Stimulated activated CD4-positive, alpha-beta T cell treated with anti-CD3 and anti-CD28 coated beads, Interleukin-12 subunit alpha, Interleukin-12 subunit beta, amount 100 ng/mL, for 4 hours (primary cell): ENCODE measurements at places on chromosomes 12 and 14.

GRCh38 chr12:78290606-78291345, 460.1 kb downstream of the NAV3 start:
- DNase-seq, result no peak

- DNase-seq, result no peak
These were observed 1252.6 kb downstream of the TMEM121 start for GRCh38 chr14:106778986-106779385.

DNA sequence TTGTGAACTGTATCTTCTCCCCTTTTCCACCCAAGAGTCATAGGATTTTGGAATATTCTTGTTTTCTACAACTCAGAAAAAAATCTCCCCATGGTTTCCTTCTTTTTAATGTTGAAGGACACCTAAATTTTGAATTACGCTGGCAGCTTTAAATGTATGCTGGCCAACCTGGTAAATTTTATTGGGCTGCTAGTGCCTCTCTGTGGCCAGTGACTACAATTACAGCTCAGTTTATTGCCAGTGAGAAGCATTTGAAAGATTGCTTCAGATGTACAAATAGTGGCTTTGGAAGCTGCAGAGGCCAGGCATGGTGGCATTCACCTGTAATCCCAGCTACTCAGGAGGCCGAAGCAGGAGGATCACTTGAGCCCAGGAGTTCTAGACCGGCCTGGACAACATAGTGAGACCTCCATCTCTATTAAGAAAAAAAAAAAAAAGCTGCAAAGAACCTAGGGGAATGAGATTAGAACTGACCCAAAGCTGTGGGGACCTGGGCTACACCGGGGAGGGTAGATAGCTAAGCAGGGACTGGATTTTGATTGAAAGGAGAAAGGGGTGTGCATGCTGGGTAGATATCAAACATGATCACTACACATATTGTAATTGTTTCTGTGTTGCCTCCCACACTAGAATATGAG, 7.6 kb upstream of the RAB21 start:
- peak; percentile 10 for DNase-seq

- DNase-seq, result no peak
These were observed 479.8 kb upstream of the USP15 start for GRCh38 chr12:61780435-61780834.

DNA sequence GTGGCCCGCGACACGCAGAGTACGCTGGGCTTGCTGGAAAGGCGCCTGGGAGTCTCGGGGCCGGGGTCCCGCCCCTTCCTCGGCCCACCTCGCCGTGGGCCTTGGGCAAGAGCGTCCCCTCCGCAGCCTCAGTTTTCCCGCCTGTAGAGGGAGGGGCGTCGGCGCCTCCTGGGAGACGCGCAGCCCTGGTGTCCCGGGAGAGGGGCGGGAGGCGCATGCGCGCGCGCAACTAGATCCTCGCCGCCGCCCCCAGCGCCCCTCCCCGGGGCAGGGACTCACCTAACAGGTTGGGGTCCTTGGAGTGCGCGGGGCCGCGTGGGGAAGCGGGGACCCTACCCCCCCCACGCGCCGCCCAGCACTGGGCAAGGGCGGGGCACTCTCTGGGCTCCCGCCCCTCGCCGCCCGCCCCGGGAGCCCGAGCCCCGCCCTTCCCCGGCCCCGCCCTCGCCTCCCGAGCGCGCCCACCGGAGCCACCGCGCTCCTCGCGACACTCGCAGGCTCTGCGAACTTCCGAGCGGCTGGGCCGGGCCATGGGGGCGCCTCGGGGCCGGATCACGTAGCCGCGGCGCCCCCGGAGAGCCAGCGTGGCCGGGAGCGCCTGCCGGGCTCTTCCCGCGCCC, at the start of gene KIF26A:
Gene KIF26A (plus strand): TSS at position 490 of the 620 bp plus-strand sequence. CDS start 136 bp downstream, outside the sequence.
- DNase-seq, result peak; percentile 29

DNA sequence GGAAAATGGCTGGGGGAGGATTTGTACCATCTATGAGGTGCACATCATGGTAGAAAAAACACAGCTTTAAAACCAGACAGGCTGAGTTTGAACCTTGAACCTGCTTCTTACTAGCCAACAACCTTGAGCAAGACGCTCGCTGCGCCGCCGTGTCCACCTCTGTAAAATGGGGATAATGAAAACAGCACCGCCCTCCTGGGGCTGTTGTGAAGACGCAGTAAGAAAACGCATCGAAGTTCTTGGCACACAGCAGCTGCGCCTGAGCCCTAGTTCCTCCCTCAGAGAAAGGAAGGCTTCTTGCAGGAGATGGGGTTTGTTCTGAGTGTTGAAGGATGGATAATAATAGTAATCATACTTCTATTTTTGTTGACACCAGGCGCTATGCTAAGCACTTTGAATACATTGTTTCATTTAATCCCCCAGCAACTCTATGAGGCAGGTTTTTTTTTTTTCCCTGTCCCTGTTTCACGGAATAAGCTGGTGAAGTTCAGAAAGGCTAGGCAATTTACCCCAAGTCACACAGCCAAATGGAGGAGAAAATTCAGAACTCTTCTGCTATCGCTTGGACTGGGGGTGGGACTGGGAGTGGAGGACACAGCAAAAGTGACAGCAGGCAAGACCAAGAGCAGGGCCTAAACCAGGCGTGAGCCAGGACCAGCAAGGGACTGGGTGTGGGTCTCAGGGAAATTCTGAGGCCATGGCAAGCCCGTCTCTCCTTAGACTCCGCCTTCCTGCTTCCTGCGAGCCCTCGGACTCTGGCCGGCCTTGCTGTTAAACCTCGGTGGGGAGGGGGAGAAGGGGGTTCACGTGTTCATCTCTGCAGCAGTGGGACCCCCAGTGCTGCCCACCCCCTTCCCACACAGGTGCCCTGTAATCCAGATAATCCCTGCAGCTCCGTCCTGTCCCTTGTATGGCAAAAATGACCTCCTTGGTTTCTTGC, 97.5 kb downstream of the LRRC74A start:
- DNase-seq, result no peak

DNA sequence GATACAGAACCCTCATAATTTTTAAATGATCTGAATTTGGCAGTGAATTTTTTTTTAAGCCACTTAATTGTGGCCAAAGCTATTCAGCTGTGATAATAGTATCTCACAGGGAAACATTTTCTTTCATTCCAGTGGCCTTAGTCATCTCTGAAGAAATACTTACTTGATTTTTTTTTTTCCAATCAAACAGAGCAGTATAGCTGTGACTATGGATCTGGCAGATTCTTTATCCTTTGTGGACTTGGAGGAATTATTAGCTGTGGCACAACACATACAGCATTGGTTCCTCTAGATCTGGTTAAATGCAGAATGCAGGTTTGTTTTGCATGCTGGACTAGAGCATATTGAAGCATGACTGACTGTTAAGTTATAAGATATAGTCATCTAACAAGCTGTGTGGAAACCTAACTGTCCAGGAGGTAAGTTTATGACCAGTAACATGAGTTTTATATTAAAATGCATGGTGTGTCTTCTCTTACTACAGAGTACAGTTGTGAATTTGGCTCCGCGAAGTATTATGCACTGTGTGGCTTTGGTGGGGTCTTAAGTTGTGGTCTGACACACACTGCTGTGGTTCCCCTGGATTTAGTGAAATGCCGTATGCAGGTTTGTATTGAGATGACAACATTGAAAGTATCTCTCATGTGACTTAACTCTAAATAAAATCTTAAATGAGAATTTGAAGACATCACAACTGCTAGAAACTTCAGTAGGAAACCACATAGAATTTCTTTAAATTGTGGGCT, 1.9 kb downstream of the SLC25A3 start:
- no peak for DNase-seq

DNA sequence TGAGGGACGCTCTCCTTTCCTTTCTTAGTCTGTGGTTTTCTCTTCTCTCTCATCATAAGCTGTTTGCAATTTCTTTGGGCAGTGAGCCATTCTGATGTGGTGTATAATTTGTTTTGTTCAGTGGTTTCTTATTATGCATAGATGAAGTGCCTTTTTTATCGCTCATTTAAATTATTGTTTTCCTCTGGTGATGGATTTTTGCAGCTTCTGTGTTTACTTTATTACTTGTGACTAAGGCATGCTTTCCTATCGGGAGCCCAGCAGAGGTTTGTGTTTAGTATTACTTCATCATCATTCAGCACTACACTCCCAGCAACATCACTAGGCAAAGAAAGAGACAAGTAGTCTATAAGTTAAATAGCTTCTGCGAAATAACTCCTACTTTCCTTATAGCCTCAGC, 586.6 kb upstream of the NOVA1 start:
- DNase-seq, result no peak

- no peak for DNase-seq
These were observed 19.0 kb downstream of the MLXIP start for GRCh38 chr12:122097584-122097926.

GRCh38 chr12:106598003-106598402, 15.2 kb downstream of the RFX4 start:
- no peak for DNase-seq

DNA sequence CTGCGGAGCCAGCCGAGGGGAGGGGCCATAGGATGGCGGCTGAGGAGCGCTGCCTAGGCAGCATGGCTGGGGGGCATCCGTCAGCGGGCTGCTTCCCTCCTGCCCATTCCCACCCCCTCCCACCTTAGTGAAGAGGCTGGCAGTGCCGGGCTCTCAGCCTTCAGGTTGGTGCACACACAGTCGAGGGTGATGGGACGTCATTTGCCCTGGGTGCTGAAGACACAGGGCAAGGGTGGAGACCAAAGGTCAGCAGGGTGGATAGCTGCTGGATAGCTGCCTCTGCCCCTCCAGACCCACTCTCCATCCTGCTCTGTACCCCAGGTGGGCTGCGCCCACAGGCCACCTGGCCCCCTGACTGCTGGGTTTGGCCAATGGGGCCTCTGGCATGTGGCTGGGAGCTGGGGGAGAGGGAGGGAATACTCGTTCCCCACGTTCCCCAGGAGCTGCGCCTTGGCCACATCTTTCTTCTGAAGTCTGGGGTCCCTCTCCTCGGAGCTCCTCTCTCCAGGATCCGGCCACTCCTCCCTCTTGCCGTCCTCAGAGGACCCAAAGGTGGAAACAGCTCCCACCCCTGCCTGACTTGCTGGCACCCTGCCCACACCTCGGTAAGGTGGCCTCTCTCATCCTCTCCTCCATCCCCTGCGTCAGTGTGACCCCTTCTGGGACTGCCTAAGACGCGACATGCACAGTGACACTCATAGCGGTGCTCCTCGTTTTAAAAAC, 11.2 kb upstream of the CDC42BPB start:
- no peak for DNase-seq

DNA sequence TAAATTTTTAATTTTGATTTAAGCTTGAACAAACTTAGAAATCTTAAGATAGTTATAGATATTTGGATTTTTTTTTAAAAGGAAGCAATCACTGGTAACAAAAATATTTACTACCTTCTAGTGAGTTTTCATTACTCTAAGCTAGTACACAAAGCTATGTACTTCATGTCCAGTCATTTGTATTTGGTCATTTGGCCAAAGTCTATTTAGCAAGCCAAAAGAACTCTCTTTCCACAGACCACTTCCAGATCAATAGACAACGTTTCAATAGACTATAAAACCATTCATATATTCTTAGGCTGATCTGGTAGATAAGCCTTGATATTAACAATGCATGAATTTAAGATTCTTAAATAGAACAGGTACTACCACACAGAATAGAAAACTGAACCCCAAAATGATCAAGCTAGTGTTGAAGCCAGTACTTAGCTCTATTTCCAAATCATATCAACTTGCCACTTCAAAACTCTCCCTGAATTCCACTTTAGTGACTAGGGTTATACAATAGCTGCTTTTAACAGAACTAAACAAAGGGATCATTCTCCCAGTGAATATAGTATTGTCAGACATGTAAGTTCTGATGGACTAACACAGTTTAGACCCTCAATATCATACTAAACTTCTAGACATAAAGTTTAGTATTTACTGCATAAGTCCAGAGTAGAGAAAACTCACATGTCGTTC, 21.7 kb downstream of the CAPRIN2 start:
- no peak for DNase-seq

DNA sequence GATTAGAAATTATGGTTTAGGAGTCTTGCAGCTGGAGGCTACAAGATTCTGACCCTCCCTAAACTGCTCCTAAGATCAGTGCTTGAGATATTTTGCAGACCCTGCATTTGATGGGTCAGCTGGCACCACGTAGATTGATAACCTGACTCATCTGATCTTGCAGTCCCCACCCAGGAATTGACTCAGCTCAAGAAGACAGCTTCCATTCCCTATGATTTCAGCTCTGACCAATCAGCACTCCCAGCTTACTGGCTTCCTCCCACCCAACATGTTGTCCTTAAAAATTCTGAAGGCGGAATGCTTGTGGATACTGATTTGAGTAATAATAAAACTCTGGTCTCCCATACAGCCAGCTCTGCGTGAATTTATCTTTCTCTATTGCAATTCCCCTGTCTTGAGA, 23.2 kb upstream of the MTHFD1 start:
- no peak for DNase-seq

DNA sequence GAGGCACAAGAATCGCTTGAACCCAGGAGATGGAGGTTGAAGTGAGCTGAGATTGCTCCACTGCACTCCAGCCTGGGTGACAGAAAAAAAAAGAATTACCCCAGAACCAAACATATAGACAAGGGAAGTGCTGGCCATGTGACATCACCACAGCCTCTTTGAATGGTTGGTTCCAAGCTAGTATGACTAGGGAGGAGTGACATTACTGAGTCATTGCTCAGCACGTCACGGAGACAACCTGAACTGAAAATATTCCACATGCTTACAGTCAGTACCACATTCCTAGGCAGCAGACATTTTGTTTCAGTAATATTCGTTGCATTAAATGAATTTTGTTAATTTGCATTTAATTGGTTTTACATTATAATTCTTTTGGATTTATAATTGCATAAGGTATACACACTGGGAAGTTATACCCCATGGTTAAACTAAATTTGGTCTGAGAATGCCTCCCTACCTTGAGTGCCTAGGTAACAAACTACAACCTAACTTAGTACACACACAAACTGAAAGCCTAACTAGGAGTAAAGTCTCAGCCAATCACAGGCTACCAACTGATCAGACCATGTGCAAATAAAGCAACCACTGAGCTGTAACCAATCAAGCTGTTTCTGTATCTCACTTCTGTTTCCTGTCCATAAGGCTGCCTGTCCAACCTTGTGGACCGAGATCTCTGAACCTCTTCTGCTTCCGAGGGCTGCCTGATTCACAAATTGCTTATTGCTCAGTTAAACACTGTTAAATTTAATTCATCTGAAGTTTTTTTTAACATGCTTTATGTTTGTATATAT, 164.4 kb downstream of the CAND1 start:
- no peak for DNase-seq

DNA sequence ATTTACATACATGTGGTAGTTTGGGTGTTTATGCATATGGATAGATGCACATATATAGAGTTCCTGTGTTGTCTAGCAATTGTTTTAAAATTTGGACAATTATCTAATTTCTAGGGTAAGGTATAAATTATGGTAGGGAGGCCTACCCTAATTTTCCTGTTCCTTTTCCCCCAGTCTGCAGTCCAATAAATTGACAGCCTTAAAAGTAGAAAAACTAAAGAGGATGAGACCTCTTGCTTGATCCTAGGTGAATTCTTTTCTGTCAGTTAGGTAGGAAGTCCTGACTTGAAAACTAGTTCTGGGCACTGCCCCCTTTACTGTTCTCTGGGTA, 2.1 kb upstream of the CDKN1B start:
- no peak for DNase-seq

- peak; percentile 54 for DNase-seq
These were observed at the start of gene KIF5A for GRCh38 chr12:57549909-57550640. Gene KIF5A, plus strand, starts transcription at chr12:57550044. Its CDS starts 228 bp downstream, at chr12:57550272.
